ENCODE measurements at places on chromosomes 12 and 14.

GRCh38 chr12:21828136-21828775, 53.8 kb upstream of the KCNJ8 start:
- DNase-seq = no peak

GRCh38 chr14:79415726-79416125, 795.6 kb downstream of the DIO2 start:
- no peak for DNase-seq

GRCh38 chr12:131994589-131994988, 44.8 kb downstream of the EP400 start:
- DNase-seq = no peak

- peak; percentile 94 for DNase-seq
Measured at GRCh38 chr12:115155665-115156645, 472.0 kb upstream of the TBX3 start.

GRCh38 chr14:51432302-51432948, 192.4 kb downstream of the TMX1 start:
- no peak for DNase-seq

GRCh38 chr12:24113701-24114100, 164.2 kb upstream of the SOX5 start:
- no peak for DNase-seq

DNA sequence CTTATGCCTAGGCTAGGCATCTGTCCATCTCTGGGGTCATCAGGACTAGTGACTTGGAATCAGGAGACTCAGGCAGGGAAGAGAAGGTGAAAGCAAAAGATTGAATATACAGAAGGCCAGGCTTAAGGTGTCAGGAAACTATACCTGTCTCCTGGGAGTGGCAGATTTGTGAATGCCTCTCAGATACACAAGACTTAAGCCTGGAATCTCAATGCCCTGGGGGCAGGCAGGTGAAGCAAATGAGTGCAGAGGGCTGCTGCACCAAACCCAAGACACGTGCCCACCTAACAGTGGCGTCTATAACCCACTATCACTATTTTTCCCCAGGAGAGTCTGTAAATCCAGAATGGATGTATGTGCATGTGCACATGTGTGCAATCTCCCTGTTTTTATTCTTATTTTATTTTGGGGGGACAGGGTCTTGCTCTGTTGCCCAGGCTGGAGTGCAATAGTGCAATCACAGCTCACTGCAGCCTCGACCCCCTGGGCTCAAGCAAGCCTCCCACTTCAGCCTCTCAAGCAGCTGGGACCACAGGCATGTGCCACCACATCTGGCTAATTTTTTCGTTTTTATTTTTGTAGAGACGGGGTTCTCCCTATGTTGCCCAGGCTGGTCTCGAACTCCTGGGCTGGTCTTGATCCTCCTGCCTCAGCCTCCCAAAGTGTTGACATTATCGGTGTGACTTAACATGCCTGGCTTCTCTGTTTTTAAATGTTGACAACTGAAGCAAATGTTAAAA, 31.9 kb upstream of the FOS start:
- no peak for DNase-seq

DNA sequence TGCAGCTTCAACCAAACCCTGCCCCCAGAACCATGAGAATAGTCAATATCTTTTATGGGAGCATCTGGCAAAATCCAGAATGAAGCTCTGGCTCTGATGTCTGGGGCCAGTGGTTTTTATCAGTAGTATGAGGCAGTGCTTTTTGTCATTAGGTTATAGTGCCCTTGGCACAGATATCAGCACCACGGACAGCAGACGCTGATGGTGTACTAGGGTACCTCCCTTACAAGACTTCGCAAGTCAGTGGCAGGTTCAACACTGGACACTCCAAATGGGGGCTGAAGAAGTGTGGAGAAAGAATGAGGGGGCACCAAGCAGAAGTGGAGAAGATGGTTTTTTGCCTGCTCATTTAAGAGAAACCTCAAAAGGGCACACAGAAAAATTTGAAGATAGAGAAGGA, 68.2 kb upstream of the E2F7 start:
- DNase-seq = peak; percentile 81

- no peak for DNase-seq
Measured at GRCh38 chr12:104600036-104600712, 143.4 kb downstream of the CHST11 start.

GRCh38 chr14:51444353-51445000, 204.4 kb downstream of the TMX1 start:
- no peak for DNase-seq

DNA sequence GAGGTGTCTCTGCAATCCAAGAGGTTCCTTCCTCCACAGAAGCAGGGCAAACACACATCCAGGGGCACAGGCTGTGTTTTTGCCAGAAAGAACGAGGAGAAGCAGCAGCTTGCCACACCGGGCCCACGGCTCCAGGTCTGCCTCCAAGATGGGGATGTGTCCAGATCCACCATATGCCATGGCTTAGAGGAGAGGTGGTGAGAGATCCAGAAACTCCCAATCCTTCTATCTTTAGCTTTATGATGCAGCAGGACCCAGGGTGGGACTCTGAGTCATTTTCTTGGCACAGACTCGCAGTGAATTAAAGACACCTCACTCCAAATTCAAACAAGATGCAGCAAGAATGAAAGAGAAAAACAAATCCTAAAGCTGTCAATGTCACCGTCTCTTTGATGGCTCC, 481.4 kb upstream of the TMEM132C start:
- DNase-seq = no peak

DNA sequence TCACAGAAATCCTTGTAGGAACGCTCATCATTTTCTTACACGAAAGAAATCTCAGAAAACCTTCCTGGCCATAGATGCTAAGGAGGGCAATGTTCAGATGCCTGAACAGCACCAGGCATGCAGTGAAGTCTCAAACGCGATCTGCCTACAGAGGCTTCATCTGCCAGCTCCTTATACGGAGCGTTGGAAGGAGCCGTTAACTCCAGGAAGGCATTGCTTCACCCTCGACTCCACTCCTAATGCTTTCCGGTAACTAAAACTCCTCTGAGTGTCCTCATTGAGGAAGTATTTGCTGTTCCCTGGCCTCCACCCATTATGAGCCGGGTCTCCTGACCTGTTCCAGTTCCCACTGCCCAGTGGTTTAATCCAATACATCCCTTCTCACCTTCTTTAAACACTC, 502.7 kb downstream of the BCL11B start:
- DNase-seq = no peak
